ENCODE measurements at places on chromosomes 11 and 22.
A peak's percentile ranks its signal among the peaks of the same experiment; 100 is the strongest.

GRCh38 chr11:98365190-98365589, 655.6 kb upstream of the CNTN5 start:
- no peak for DNase-seq

DNA sequence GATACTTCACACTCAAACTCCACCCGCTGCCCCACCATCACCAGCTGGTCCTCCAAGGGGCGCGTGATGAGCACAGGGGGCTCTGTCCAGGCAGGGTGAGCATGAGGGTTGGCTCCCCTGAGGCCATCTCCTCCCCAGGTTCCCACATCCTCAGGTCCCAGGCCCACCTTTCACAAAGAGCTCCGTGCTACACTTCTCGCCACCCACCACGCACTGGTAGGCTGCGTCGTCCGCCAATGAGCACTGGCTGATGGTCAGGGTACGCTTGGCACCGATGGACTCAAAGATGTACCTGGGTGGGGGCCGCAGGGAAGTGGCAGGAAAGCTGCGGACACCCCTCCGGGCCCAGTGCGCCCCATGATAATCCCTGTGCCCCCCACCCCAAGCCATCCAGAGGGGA, 9.6 kb downstream of the MYBPC3 start:
- no peak for DNase-seq

- DNase-seq = no peak
Measured at GRCh38 chr11:17550450-17551346, 3.6 kb downstream of the OTOG start.

- DNase-seq = no peak
Measured at GRCh38 chr11:47944632-47945031, 35.7 kb upstream of the PTPRJ start.

- no peak for DNase-seq
Measured at GRCh38 chr11:62602141-62603071, 741 bp upstream of the MTA2 start.

DNA sequence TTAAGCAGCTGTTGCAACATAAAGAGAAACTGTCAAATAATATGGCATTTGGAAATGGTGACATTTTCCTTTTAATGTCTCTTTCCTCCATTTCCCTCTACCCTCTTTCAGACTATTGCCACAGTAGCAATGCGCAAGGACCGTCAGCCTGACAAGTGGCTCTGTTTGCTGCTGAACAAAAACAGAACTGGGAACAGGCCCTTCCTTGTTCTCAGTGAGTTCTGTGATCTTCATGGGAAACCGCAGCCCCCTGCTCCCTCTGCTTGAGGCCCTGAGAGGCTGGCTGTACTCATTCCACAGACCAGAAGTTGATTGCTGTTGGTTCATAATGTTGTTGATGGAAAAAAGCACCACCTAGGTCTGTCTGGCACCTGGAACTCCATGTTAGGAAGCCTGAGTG, 559.7 kb downstream of the OPCML start:
- DNase-seq = no peak

DNA sequence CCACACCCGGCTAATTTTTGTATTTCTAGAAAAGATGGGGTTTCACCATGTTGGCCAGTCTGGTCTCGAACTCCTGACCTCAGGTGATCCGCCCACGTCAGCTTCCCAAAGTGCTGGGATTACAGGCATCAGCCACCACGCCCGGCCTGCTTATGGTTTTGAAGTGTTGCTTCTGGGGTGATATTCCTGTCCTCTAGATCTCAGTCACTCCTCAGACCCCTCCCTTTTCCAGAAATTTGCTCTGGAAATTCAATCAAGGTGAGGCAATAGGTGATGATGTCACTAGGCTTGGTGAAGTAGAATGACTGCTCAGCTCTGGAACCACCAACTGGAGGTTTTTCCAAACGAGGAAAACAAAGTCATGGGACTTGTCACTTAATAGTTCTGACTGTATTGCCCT, 36.6 kb upstream of the CREB3L1 start:
- DNase-seq = no peak

DNA sequence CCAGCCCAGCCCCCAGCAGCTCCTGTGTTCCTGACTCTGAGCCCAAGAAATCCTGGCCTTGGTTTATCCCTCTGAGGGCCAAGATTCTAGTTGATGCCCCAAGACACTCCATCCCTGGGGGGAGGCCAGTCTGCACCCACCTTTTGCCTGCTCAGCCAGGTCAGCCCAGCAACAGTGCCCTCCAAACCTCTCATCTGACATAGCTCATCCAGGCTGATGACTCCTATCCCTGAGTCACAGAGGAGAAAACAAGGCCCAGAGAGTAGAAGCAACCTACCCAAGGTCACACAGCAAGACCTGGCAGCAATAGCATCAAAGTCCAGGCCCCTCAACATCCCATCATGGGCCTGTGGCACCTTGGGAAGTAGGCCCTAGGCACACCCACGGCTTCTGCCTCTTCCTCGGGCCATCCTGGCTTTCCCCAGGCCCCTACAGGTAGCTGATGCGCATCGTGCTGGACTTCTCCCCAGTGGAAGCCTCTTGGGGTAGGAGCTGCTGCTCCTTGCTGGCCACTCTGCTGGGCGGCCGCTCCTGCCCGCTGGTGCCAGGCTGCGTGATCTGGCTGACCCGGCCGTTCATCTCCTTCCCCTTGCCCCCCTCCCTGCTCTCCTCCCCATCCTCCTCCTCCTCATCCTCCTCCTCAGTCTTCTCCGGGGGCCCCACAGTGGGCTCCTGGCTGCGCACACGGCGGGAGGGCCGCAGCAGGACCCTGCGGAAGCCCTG, 6.0 kb downstream of the SSTR3 start:
- no peak for DNase-seq

DNA sequence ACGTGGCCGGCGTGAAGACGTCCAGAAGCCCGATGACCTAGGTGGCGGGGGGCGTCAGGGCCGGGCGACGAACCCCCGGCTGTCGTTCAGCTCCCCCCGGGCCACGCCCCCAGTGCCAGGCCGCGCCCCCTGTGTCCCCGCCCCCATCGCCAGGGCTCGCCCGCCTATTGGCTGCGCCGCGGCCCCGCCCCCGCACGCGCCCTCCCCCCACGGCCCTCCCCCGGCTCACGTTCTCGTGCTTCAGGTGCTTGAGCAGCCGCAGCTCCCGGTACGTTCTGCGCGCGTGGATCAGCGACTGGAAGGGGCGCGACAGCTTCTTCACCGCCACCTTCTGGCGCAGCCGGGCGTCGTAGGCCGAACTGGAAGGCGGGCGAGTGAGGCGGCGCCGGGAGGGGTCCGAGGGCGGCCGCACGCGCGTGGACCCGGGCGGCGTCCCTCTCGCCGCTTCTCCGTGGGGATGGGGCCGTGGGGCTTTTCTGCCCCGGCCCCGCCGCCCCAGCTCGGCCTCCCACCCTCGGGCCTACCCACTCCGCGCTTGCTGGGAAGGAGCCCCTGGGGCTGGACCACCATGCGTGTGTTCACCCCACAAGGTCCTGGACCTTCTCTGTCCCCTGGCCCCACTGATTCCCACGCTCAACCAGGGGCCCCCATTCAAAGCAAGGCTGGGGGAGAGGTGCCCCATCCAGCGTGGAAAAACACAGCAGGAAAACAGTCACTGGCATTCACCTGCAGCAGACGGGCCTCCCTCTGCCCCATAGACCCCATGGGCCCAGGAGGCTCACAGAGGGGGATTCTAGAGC, 2.4 kb downstream of the MAPK11 start:
- DNase-seq = no peak

DNA sequence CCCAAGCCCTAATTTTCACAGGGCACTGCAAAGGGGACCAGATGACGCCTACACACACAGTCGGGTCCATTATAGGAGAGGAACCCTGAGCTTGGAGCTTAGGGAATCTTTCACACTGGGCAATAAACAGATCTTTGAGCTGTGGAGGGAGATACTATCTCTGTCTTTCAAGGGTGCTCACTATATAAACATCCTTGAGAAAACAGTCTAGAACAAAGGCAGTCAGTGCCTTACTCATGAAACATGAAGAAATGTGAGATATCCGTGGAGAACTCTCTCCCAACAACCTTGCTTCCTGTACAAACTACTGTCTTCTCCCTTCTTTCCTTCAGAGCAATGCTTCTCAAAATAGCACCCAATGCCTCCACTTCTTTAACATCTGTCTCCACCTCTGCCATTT, 109.0 kb upstream of the APOA1 start:
- DNase-seq = no peak

DNA sequence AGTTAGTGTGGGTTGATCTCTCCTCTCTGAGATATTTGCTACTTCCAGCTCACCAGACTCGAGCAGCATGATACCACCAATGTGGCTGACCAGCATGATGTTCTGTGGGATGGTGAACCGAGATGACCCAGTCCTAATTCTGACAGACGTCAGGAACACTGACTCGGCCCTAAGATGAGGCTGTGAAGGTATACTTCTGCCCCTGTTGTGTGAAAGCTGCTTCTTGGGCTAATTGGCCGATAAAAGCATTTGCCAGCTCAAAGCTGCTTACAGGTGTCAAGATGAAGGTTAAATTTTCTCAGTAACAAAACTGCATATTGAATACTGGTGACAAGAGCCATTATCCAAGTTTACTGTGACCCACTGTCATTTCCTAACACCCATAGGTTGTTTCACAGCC, 151.4 kb downstream of the BRD1 start:
- no peak for DNase-seq

GRCh38 chr22:23243006-23243573, 62.8 kb downstream of the BCR start:
- DNase-seq = no peak

DNA sequence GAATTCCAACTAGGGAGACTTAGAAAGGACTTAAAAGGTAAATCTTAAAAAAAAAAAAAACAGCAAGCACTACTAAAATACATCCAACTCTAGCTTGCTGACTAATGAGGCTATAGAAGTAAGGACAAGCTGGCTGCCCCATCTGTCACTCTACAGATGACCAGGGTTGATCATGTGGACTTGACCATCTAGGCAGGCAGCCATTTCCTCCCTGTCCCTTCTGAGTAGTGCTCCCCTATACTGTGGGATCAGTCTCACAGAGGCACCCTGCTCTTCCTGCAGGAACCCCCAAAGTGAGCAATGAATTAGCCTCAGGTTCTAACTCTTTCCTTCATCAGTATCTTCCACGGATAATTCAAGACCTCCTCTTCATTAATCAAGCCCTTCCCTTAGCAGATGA, 12.3 kb downstream of the SLC1A2 start:
- DNase-seq = no peak

GRCh38 chr11:35802221-35802620, 139.6 kb downstream of the TRIM44 start:
- no peak for DNase-seq

DNA sequence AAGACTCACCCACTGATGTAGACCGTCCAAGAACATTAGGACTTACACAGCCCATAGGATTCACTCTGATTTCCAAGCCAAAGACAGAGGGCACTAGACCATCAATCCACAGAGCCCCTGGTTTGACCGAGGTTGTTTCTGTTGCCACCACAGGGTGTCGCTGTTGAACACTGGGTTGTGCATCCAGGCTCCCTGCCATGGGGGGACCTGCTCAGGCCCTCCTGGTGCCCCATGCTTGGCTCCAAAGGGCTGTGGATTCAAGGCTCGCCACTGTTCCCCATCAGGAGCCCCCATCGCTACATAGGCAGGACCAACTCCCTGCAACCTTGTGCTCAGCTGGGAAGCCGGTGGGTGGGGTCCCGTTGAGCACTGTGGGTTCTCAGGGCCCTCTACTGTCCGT, 128.0 kb upstream of the ANO1 start:
- DNase-seq = no peak

GRCh38 chr22:45775569-45776312, 104.1 kb downstream of the ATXN10 start:
- no peak for DNase-seq

- DNase-seq = peak; percentile 27
Measured at GRCh38 chr11:74316772-74317505, 5.5 kb upstream of the P4HA3 start.

DNA sequence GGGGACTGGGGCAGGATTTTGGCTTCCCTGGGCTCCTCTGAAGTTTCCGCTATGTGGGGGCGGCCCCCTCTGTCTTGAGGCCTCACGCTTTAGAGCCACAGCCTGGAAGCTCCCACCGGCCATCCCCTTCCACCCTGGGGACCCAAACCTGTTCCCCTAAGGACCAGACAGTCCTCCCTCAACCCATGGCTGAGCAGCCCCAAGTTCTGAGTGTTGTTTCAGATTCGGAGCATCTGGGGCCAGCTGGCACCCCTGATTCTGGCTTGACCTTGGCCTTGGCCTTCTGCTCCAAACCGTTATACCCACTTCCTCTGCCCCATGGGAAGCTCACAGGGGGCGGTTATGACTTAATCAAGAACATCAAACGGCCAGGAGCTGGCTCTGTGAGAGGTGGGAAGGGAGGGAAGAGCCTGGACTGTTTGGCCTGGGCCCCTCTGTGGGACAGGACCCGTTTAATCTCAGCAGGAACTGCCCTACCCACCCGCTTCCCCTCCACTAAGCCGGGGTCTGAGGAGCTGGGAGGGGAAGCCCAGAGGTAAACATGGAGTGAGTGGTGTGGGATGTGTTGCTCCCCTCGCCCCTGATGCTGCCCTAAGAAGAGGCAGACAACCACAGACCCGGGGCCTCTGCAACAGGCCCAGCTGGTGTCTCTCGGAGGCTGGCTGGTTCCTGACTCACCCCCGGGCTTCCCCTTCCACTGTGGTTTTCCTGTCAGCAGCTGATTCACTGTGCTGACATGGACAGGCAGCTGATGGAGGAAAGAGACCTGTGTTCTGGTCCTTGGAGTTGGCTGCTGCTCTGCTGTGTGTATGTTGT, 3.4 kb downstream of the CD82 start:
- DNase-seq = peak; percentile 81

DNA sequence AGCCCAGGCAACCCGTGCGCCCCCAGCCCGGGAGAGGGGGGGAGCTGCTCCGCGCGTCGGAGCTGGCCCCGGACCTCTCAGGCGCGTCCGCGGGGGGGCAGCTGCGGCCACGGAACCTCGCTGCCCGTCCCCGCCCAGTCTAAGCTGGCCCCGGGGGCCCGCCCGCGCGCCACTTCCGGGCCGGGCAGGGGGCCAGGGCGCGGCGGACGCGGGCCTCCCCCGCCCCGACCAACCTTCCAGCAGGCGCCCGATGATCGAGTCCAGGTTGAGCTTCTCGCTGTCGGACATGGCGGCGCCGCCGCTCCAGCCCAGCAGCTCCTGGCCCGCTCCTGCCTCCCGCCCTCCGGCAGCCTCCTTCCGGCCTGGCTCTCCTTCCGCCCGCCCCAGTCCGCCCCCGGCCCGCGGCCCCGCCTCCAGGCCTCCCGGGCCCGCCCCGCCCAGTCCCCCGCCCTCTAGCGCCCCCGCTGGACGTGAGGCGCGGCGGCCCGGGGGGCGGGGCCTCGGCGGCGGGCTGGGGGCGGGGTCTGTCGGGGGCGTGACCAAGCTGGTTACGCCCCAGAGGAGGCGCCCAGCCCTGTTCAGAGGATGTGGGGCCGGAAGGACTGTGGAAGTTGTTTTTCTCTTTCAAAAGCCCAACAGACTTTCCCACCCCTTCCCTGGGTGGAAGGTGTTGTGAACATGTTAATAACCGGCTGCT, at the start of gene PPP1CA:
Gene PPP1CA, minus strand, starts transcription at position 364 of the 697 bp plus-strand sequence. Its CDS starts 76 bp downstream, at position 288.
- no peak for DNase-seq

GRCh38 chr11:102932678-102933077, 22.9 kb downstream of the MMP13 start:
- no peak for DNase-seq

- DNase-seq = no peak
Measured at GRCh38 chr22:38325587-38325986, 8.4 kb upstream of the CSNK1E start.

- DNase-seq = no peak
Measured at GRCh38 chr22:44026630-44027511, 2.8 kb downstream of the PARVB start.
